GM12891 (cell line): ENCODE measurements at places on chromosomes 4 and X.

- DNase-seq: no peak
These were observed 48.1 kb upstream of the BCOR start for GRCh38 chrX:40145923-40146261.

DNA sequence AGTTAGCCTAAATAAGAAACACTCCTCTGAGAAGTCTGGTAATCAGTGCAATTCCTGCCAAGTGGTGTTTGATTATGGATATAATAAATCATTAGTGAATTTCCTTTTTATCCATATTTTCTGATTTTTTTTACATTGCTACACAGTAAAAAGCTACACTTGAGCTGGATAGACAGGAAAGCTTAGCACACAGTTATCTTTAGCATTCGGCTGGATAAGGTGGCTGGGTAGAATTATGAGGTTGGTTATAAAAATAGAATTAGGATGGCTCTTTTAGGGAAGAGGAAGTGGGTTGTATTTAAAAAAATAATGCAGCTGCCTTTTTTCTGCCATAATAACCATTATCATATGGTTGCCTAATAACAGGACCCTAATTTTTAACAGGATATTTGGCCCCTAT is 460.6 kb downstream of the NAF1 start:
- no peak for DNase-seq

DNA sequence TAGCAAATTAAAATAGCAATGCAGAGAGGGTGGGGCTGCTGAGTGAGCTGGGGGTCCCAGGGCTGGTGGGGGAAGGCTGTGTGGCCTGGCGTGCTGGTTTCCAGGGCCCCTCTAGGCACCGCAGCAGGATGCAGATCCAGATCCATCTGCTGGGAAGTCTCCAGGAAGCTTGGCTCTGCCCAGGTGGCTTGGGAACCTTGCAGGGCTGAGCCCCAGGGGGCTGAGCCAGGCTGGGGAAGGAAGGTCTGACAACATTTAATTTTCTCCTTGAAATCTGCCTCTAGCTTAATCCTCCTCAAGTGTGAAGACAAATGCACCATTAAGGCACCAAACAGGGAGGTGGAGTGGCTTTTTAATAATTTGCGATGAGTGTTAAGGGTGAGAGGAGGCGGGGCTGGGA is 31.7 kb downstream of the SORCS2 start:
- DNase-seq: no peak

GRCh38 chr4:114320126-114320525 is 278.5 kb upstream of the UGT8 start:
- no peak for DNase-seq

GRCh38 chr4:153099391-153100140 is 104.7 kb upstream of the TRIM2 start:
- DNase-seq: no peak
